ENCODE measurements at places on chromosomes 5 and 9. TPM values are rescaled to one million over a fixed set of nuclear protein-coding genes. Genes with fewer than 3 reads are reported as not detected.

Gene SPATA9
- total RNA-seq = not detected

Gene PCDHB8
- total RNA-seq = 2.1 TPM

Gene QRFP
- not detected for total RNA-seq

Gene ARID3C
- total RNA-seq = not detected

Gene PCDHGA4
- 7.0 TPM for total RNA-seq

Gene DND1
- total RNA-seq = 0.60 TPM

Gene KIF12
- total RNA-seq = 4.8 TPM

Gene IL4
- not detected for total RNA-seq

Gene SLC6A3
- total RNA-seq = 0.85 TPM

Gene IL7R
- total RNA-seq = 47.6 TPM

Gene ZFP37
- 8.6 TPM for total RNA-seq

Gene DMRT2
- 0.52 TPM for total RNA-seq
